ENCODE measurements at places on chromosomes 4 and X.

DNA sequence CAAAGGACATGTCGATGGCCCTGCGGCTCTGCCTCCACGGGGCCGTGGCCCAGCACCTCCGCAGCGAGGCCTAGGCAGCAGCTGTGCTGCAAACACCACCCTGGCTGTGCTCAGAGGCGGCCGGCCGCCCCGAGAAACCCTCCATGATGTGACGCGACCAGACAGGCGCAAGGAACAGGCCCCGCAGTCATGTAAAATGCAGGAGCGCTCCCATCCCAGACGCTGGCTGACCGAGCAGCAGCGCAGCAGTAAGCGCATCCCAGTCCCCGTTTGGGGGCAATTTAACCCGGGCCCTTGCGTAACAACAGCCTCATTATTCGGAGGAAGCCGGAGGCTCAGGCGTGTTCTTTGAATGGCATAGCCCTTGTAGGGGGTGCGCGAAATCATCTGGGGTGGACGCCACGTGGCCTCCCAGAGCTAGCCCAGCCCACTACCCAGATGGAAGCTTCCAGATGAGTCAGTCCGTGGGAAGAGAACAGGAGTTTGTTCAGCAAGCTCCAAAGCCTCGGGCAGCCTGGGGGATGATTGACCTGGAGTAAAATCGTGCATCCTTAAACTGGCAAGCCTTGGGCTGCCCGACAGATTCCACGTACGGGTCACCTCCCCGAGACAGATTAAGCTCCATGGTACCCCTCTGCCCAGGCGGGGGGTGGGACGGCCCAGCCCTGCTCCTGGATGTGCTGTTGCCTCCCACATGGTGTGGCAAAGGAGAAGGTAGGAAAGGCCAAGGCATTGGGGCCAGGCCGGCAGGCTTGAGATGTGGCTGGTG lies 124.0 kb downstream of the HMX1 start:
- DNase-seq = no peak

GRCh38 chrX:19204636-19205035 lies 82.4 kb upstream of the ADGRG2 start:
- DNase-seq = no peak

GRCh38 chr4:188532751-188533150 lies 393.5 kb downstream of the TRIML1 start:
- no peak for DNase-seq

DNA sequence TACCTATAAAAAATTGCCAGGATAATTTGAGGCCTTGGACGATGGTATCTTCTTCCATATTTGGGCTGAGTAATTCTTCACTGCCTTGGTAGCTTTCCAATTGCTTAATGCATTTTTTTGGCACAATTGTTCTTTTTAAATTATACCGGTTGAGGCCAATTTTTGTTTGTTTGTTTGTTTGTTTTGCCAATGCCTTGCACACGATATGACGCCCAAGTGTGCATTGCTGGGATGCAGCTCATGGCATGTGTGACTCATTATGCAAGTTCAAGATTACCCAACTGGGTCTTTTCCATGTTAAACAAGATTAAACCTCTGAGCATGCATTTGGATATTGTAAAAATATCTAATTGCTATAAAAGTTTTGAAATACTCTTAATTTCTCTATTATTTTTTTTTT lies 71.1 kb upstream of the KCNIP4 start:
- DNase-seq = no peak

- peak; percentile 54 for DNase-seq
Observed at GRCh38 chr4:83334425-83335241, at the start of gene HPSE. Gene HPSE (minus strand): TSS chr4:83334848. CDS start chr4:83334782, 66 bp downstream.

DNA sequence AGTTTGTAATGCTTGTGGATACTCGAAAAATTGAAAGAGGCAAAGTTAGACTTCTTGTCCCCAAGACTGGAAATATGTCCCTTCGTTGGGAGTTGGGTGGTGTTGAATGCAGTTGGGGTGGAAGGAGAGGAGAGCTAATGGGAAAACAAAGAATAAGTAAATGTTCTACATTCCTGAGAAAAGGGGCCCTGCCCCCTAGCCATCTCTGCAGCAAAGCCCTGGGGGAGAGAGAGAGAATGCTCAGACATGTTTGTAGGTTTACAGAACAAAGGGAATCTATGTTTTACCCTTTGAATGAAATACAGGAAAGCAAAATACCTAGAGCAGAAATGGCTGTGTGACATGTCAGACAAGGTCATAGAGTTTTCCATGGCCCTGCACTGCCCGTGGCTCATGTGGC lies 88.1 kb downstream of the RASL11B start:
- DNase-seq = no peak

- no peak for DNase-seq
Observed at GRCh38 chr4:161342881-161343568, 820.8 kb downstream of the FSTL5 start.

GRCh38 chr4:73137121-73137520 lies 67.6 kb upstream of the COX18 start:
- no peak for DNase-seq

DNA sequence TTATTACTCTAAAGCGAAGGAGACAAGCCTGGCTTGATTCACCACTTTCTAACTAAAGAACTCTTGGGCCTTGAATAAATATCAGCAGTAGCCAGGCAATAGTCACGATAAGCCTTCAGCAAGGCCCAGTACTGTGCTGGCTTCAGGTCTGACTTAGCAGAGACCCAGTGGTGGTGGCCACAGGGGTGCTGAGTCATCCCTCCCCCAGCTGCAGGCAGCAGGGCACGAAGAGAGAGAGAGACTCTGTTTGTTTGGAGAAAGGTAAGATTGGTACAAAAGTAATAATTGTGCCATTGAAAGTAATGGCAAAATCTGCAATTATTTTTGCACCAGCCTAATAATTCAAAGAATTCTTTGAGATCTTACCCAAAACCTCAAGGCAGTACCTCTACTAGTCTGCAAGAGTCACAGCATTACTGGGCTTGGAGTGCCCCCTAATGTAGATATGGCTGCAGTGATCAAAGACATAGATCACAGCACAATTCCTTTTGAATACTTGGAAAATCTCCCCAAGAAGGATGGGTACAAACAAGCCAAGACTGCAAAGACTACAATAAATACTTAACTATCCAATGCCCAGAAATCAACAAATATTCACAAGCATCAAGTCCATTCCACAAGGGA lies 159.5 kb upstream of the USP38 start:
- DNase-seq = peak; percentile 37

DNA sequence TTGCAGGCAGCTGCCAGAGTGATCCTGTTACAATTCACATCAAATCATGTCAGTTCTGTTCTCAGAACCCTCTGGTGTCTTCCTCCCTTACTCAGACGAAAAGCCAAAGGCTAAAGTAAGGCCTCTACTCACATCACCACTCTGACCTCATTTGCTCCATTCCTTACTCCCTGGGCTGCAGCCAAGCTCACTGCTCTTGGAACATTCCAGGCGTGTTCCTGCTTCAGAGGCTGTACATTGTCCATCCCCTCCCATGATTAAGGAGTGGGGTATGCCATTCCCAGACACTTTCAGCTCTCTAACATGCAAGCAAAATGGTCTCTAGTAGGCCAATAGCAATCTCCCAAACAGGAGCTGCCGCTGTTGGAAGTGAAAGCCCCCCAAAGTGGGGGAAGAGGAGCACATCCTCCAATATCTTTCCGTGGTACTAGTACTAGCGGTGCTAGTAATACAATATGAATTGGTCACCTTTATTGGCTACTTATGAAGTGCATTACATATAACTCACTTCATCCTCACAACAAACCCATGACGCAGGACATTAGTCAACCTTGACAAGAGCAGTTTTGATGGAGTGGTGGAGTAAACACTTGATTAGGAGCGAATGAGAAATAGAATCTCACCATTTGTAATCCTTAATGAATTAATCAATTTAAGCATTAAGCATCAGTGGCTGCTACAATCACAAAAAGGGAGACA lies 15.0 kb downstream of the GAB3 start:
- DNase-seq = peak; percentile 92

GRCh38 chr4:189765301-189765700 lies 175.4 kb upstream of the FRG1 start:
- no peak for DNase-seq

DNA sequence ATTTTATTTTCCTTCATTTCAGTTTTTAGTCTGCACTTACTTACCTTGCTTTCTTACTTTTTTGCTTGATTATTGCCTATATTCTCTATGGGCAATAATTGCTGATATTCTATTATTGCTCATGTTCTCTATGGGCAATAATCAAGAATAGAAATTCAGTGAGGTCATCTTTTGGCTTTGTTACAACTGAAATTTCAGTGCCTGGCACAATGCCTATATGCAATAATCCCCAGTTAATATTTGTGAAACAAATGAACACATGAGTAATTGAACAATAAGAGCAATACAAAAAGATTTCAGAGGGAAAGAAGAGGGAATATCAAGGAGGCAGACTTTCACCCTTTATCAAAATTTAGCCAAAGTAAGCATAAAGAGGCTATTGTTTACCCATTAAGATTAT lies 48.6 kb upstream of the ARSJ start:
- peak; percentile 50 for DNase-seq

DNA sequence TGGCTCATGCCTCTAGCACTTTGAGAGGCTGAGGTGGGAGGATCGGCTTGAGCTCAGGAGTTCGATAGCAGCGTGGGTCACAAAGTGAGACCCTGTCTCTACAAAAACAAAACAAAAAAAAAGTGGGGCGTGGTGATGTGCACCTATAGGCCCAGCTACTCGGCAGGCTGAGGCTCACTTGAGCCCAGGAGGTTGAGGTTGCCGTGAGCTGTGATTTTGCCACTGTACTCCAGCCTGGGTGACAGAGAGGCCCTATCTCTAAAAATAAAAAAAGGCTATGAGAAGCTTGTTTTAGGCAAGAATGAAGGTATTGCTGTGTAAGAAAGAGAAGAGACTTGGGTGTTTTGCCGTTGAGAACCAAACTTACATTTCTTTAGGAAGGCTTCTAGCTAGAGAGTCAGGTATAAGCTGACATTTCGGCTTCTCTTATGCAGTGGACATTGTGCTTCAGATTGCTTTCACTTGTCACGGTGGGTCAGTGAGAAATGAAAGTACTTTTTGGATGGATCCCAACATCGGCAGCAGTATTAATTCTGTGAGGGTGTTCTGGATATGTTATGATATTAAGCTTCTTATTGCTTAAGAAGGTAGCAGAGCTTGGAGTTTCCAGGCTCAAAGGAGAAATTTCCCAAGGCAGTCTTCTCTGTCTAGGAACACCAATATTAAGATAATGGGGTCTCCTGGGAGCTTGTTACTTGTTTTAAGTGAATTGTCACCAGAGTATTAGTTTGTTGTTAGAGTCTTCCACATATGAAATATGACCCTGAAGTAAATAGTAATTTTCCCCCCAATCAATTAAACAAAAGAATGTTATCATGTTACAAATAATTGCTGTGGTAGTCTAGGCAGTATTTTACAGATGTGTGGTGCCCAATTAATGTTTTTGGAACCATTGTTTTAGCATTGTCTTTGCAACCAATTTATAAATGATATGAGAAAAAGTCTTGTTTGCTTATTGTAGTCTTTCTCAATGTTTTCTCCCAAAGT lies 17.6 kb downstream of the TMEM131L start:
- DNase-seq = peak; percentile 59

GRCh38 chr4:148795156-148795864 lies 353.1 kb upstream of the NR3C2 start:
- peak; percentile 67 for DNase-seq

DNA sequence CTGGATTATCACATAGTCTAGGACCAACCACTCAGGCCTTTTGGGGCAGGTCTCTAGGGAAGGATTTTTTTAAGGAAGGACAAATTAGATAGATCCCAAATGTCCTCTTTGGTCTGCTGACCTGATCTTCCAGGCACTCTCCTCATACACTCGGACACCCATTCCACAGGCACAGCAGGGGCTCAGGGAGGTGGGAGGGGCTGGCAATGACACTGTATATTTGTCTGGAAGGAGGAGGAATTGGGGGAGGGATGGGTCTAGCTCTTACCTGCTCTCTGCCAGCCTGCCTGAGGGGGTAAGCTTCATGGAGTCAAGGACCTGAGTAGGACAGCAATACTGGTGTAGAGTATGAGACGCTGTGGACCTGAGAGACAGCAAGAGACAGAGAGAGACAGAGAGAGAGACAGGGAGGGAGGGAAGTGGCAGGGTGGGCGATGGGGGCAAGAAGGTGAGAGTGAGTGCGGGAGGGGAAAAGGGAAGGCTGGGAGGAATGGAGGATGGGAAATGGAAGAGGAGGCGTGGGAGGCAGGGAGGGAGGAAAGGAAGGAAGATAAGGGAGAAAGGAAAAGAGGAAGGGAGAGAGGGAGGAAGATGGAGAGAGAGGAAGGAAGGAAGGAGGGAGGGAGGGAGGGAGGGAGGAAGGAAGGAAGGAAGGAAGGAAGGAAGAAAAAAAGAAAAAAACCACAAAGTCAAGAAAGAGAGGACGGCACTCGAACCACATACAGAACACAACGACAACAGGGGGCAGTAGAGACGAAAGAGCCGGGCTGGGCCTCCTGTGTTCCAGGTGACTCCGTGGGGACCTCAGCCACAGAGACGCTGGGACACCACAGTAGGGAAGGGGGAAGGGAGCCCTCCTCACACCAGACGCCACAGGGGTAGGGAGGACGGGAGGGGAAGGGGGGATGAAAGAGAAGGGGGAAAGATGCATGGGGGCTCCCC lies 1.8 kb downstream of the IQSEC2 start:
- no peak for DNase-seq

DNA sequence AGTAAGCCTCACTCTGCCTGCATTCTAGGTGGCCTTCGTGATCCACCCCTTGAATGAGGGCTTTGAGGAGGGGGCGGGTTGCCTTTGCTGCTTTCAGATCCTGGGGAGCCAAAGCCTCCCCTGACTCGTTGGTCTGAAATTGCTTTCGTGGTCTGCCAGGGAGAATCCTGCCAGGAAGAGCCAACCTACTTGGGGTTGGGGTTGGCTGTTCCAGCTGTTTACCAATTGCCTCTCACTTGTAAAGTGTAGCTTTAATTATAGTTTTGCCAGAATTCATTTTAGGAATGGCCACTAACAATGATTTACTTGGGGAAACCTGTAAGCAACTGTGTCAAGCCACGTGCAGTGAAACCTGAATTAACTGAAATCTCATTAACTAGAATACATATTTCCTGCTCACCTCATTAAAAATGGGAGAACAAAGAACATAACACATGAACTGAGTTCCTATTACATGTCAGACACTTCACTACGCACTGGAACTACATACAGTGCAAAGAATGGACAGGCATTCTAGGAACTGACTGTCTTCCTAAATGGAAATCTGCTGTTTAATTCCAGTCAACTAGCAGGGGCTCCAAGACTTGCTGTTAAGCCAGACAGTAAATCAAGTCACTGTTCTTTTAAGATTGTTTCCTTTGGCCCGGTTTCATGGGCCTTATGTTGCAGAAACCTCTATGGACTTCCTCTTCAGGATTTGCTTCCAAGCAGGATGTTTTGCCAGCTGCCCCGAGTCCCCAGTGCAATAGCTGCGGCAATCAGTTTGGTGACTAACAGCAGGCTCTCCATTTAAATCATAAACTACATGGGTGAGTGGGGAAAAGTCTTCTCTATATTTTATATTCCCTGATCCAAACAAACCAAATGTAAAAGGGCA lies 16.4 kb upstream of the NKRF start:
- DNase-seq = peak; percentile 56

- DNase-seq = no peak
Observed at GRCh38 chr4:154908168-154908567, 127.1 kb downstream of the RBM46 start.

GRCh38 chr4:116243431-116243830 lies 841.9 kb downstream of the TRAM1L1 start:
- DNase-seq = no peak

Measured in choroid plexus epithelial cell (primary cell).